ENCODE measurements at places on chromosomes 5 and 9.

DNA sequence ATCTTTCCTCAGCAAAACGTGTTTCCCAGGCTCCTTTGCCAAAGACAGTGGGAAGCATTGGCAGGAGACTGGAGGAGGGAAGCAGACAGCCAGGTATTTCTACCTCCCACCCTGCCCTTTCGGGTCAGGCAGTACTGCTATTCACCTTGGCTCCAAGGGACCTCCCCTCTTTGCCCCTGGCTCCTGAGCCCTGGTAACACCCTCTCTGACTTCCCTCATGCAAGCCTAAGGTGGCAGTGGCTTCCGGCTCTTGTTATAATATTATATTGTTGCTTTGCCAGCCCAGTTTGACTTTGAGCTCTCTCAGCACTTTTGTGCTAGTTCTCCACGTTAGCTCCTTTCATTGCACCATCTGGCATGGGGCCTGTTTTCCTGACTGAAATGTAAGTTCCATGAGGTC is 81.6 kb upstream of the IFNK start:
- no peak for DNase-seq

GRCh38 chr5:143400541-143401226 is 2.8 kb downstream of the NR3C1 start:
- DNase-seq, result no peak

DNA sequence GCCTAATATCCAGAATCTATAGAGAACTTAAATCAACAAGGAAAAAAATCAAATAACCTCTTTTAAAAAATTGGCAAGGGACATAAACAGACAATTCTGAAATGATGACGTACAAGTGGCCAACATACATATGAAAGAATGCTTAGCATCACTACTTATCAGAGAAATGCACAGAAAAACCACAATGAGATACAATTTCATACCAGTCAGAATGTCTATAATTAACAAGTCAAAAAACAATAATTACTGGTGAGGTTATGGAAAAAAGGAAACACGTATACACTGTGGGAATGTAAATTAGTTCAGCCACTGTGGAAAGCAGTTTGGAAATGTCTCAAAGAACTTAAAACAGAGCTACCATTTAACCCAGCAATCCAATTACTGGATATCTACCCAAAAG is 1192.0 kb downstream of the CDH12 start:
- DNase-seq, result no peak

DNA sequence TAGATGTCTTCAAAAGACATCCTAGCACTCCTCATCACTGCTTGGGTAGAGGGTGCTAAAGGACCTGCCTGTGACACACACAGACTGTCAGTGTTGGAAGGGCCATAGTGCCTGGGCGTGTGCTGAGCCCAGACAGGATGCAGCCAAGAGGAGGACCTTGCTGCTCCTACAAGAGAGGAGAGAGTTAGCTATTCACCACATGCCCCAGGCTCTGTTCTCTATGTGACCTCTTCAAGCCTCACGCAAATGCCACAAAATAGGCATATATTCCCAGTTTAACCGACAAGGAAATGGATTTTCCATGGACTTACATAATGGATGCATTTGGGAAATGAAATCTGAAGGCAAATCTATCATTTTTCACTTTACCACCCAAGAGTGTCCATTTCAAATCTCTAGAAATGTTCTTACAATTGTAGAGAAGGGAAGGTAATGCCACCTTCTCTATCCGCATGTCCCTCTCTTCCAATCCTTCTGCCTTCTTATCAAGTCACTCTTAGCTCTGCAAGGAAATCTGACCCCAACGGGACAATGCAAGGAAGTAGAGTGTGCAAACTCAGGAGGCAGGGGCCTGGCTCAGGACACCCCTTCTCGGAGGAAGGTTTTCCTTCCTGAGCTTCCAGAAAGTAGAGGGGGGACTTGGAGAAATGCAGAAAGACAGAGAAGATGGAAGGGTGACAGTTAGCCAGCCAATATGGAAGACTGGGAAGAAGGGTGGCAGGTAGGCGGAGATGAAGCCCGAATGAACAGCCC is 49.5 kb downstream of the TRIM32 start:
- no peak for DNase-seq

DNA sequence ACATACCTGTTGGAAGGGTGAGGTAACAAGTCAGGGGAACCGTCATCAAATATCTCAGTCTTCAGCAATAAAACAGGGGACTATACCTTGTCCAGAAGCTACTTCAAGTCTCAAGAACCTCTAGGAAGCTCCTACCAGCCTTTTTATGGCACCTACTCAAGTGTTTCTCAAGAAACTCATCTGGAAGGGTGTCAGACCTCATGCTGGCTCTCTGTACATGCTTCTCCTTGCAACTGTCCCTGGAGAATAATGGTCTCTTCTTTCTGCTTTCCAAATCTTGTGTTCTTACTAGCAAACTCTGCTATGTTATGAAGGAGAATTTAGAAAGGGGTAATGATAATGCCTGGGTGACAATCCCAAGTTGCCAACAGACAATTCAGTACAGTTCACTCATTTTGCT is 8.3 kb upstream of the PTAR1 start:
- DNase-seq, result no peak

GRCh38 chr9:81718244-81718643 is 28.9 kb upstream of the TLE1 start:
- DNase-seq, result no peak

- no peak for DNase-seq
Measured at GRCh38 chr9:126440940-126441339, 114.3 kb downstream of the MVB12B start.

DNA sequence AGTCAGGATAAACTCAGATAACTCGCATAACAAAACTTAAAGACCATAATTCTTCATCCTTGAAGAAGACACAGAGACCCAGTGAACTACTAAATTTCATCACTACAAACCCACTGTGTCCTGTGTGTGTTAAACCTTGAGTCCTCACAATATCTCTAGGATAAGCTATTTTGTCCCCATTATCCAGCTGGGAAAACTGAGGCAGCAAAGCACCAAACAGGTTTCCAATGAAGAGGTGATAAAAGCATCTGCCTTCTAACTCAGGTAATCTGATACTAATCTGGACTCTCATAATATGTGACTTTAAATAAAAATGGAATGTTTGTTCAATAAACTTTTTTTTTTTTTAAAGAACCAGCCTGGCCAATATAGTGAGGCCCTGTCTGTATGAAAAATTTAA is 62.7 kb upstream of the PPP2CA start:
- DNase-seq, result no peak

- DNase-seq, result no peak
Measured at GRCh38 chr9:38708759-38709158, 11.2 kb downstream of the FAM240B start.

- no peak for DNase-seq
Measured at GRCh38 chr5:33629999-33630398, 189.2 kb downstream of the TARS1 start.

DNA sequence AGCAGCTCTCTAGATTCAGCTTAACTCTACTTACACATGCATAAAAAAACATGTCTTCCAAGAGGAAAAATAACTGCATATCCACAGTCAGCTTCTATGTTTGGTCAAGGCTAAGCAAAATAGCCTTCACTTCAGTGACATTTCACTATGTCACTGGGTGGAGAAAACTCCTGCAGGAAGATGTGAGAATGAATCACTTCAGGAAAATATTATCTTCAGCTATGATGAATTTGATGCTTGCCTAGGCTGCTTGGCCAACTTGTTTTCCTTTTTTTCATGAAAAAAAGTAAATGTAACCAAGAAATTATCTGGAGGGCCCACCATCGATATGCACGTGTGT is 143.0 kb upstream of the ZNF608 start:
- DNase-seq, result no peak

DNA sequence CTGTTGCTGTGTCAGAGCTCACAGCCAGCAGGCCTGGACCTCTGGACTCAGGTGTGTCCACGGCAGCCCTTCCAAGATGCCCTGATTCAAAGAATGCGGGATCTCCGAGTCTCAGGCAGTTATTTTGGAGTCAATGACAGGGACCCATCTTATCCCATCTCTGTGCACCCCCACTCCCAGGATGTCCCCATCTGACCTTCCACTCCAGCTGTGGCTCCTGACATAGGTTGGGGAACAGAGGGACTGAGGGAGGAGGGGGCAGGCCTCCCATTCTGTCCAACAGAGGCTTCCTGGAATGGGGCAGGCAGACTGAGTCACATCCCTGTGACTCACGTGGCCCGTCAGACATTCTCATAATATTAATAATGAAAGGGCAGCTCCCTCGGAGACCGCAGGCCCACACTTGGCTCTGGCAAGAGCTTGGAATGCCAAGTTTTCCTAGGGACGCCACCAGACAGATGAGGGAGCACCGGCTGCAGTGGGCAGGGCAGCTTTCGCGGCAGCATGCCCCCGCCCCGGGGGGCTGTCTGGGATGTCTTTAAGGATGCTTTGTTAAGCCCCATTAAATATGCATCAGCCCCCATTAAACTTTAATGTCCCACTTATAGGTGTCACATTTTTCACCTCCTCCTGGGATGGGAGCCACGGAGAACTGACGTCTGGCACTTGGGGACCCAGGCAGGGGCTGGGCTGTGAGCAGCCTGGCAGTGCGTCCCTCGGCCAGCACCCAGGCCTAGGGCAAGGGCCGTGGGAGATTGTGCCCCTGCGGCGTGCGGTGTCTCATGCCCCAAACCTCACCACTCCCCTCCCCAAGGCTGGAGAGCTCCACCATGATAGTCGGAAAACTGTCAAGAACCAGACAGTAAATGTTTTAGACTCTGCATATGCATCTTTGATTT is 23.6 kb upstream of the FIBCD1 start:
- DNase-seq, result no peak

GRCh38 chr9:70987986-70988385 is 133.4 kb downstream of the TRPM3 start:
- DNase-seq, result no peak

- peak; percentile 15 for DNase-seq
Measured at GRCh38 chr5:37838152-37838932, 1.5 kb downstream of the GDNF start.

GRCh38 chr5:124462751-124463150 is 283.7 kb downstream of the ZNF608 start:
- no peak for DNase-seq

DNA sequence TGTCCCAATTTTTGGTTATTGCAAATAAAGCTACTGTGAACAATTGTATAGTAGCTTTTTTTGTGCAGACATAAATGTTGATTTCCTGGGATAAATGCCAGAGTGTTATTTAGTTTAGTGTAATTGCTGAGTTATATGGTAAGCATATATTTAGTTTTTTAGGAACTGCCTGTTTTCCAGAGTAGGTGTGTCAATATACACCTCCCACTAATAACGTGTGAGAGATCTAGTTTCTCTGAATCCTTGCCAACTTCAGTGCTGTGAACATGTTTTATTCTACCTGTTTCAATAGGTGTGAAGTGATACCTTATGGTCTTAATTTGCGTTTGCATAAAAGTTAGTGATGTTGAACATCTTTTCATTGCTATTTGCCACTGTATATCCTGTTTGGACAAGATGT is 9.1 kb upstream of the OR2S2 start:
- DNase-seq, result no peak

DNA sequence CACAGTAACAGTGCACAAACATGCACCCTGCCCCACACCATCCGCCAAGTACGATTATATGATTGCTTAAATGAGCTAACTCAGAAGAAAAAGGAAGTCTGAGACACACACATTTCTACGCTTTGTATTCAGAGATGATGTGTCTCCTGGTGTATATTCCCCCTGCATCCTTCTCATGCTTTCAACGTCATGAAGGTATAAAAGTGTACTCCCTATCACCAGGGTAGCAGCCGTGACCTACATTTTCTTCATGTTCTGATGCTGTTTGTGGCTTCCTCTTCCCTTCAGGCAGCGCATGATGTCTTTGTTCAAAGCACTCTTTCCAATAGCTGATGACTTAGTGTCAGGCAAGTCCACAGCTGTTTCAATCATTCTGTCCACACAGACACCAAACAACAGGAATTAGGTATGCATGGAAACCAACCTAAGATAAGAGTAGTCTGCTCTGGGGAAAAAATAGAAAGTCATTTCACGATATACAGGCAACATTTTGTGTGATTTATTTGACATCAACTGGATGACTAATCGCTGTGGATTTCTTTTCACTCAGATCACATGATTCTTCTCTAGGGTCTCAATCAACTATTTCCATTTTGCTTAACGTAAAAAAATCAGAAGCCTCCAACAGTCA is 269.4 kb upstream of the PTGER4 start:
- peak; percentile 89 for DNase-seq

GRCh38 chr9:88363661-88364060 is 24.6 kb upstream of the SPIN1 start:
- no peak for DNase-seq

GRCh38 chr5:108788142-108788541 is 40.4 kb downstream of the FER start:
- DNase-seq, result no peak

DNA sequence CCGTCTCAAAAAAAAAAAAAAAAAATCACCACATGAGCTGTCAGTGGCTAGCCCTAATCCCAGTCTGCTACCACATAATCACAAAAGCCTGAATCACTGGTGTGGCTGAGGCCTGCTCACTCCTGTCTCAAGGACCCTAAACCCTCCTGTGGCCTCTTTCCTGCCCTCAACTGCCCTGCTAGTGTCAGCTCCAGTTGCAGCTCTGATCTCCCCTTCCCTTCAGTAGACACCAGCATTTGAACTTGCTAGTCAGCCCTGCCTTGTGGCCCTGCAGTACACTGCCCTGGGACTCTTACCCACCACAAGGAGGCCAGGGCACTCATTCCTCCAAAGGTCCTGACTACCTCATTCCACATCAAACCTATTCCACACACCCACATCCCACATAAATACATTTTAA is 9.5 kb upstream of the P4HA2 start:
- DNase-seq, result no peak

DNA sequence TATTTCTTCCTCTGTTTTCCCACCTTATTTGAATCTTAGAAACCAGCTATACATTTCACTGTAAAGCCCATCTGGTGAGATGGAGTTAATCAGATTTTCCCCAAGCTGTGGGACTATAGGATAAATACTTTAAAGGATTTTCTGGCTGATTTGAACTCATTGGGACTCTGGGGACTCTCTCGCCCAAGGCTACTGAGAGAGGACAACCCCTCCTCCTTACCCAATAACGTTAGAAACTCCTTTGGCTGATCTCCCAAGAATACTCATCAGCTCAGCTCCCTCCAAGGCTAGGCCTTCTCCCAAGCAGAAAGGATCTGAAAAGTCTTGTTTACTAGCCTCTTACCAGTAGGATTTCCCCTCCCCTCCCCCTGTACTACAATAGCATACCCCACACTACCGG is 1.5 kb upstream of the GLRA1 start:
- no peak for DNase-seq

- DNase-seq, result no peak
Measured at GRCh38 chr9:138122201-138122600, 244.6 kb downstream of the CACNA1B start.

DNA sequence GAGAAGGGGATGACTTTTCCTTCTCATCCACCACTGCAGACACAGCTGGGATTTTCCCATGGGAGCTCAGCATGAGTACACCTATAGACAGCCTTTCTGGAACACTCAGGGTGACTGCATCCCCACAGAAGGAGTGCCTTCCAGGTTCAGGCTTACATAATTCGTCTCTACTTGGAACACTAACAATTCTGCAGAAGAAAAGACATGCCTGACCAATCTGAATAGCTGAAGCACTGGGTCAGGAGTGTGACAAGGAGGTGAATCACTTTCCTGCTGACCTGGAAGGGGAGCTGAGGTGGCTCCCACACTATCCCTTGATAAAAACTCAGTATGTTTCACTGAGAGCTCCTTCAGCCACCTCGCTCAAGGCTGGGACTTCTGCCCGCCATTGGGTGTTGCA is 425.3 kb downstream of the TLR4 start:
- DNase-seq, result no peak
